ENCODE measurements at places on chromosomes 7 and 10.

DNA sequence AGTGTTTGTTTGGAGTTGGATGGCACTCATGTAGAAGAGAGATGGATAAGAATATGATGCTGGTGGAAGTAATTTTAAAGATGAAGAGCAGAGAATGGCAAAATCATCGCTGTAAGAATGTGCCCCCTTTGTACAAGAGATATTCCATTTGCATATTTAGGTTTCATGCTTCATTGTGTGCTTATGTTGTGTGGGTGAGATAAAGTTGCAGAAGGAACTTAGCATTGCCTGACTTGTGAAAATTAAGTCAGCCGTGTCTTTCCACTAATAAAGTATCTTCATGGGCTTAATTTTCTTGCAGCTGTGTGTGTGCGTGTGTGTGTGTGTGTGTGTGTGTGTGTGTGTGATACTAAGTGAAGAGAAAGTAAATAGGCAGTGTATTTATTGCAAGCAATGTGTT is 381.9 kb downstream of the OTUD1 start:
- DNase-seq = no peak

GRCh38 chr10:130575756-130576285 is 439.6 kb downstream of the GLRX3 start:
- DNase-seq = no peak

DNA sequence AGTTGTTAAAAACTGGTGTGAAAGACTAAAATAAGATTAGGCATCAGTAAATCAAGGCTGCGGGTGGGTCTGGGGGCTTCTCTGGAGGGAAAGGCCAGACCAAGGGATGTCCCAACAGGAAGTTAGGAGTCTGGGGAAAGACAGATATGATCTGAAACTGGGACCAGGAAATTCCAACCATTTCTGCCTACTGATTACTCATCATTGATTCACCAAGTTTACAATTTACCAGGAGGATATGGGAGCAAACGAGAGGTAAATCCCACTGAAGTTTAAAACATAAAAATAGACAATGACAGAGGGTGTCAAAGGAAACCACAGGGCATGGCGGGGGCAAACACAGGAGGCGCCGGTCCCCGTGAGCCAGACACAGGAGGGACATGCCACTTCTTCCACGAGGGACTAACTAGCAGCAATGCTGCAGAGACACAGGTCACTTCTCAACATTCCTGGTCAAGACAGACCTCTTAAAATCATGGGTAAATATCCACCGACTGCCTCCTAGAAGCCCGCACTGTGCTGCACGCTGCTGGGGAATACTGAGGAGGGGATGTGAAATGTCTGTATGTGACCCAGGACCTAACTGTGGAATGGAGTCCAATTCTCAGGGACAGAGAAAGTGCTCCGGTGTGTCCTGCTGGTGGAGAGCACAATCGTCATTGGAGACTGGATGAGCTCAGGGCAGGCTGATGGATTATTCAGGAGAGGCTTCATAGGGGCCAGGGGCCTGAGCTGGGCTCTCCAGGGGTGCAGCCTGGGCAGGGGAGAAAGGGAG is 153.4 kb upstream of the KLF14 start:
- DNase-seq = peak; percentile 21

- DNase-seq = peak; percentile 13
Measured at GRCh38 chr10:85611746-85612377, 754.7 kb downstream of the GRID1 start.

- no peak for DNase-seq
Measured at GRCh38 chr7:44565795-44566559, 7.7 kb downstream of the DDX56 start.

DNA sequence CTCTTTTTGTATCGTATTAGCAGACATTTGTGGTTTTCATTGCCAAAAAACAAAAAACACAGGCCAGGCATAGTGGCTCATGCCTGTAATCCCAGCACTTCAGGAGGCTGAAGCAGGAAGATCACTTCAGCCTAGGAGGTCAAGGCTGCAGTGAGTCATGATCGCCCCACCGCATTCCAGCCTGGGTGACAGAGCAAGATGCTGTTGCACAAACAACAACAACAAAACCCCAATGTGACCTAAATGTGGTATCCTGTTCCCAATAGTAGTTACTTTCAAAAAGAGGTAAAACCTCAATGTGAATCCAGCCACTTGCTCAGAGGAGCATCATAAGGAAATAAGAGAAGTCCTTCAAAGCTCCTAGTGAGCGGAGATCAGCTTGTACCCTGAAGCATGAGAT is 45.8 kb upstream of the SKAP2 start:
- DNase-seq = no peak

DNA sequence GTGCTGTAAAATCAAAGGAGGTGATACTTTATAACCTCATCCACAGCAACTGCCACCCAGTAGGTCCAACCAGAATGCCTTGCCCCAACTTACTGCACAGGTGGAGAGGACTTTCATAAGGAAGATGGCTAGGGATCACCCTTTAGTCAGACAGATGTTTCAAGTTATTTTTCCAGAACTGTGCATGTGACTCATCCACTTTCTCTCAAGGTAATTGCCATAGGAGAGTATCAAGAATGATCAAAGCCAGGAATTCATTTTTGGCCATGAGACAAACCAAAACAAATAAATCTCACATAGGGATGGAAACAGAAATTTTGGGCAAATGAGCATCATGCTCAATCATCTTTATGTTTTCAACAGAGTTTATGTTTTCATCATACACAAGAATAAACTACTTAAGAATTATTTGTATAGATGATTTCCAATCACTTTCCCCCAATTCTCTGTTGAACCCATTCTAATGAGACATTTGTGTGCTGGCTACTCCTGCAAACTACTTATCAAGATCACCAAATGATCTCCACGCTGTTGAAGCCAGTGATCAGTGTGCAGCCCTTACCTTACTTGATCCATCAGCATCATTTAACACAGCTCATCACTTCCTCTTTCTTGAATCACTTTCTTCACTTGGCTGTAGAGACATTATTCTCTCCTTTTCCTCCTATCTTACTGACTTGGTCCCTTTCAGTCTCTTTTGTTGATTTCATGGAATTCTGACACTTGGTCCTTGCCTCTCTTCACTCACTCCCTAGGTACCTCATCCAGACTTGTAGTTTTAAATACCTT is 74.0 kb downstream of the SLC16A9 start:
- no peak for DNase-seq

GRCh38 chr10:76034353-76035205 is 603.2 kb downstream of the LRMDA start:
- no peak for DNase-seq

- no peak for DNase-seq
Measured at GRCh38 chr7:73841689-73842066, 638 bp downstream of the METTL27 start.

DNA sequence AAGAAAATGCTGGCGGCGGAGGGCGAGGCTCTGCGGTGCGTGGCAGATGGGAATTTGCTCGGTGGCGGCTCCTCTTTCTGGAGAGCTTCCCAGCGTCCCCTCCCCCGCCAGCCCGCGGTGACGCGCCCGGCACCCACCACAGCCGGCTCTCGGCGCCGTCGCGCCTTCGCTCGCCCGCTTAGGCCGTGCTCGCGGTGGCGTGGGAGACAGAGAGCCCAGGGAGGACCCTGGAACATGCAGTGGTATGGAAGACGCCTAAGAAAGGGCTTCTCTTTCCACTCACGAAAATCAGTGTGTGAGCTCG is 576 bp upstream of the CSGALNACT2 start:
- DNase-seq = no peak

- DNase-seq = no peak
Measured at GRCh38 chr10:98389398-98389797, 25.6 kb downstream of the PYROXD2 start.

DNA sequence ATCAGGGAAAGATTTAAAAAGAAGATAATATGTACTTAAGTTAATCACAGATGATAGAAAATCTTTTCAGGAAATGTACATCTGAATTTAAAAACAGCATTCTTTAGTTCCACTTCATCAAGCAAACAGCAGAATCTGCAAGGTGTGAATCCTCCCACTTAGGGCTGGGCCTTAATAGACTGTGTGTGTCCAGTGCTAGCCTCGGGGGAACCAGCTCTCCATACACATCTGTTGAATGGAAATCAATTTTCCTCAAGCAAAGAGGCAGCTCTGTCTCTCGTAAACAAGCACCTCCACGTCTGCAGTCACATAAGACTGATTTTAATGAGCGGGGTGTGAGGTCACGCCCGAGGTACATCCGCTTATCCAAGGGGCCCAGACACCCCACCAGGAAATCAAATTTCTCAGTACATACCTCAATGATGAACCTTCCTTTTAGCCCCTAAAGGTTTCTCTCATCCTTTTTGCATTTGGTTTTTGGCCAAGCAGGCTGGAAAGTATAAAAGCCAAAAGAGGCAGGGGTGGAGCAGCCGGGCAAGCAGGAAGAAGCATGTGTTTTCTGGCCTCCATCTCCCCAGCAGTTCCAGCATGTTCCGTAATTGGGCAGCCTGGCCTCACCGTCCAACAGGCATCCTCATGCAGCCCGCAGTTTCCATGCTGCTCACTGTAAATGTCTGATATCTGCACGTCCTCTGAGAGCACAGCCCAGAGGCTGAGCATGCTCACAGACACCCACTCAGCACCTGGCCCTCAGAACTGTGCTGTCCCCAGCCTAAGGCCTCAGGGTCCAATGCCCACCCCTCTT is 131.3 kb downstream of the GLI3 start:
- DNase-seq = no peak

GRCh38 chr7:93862651-93863050 is 27.9 kb downstream of the TFPI2 start:
- DNase-seq = no peak

DNA sequence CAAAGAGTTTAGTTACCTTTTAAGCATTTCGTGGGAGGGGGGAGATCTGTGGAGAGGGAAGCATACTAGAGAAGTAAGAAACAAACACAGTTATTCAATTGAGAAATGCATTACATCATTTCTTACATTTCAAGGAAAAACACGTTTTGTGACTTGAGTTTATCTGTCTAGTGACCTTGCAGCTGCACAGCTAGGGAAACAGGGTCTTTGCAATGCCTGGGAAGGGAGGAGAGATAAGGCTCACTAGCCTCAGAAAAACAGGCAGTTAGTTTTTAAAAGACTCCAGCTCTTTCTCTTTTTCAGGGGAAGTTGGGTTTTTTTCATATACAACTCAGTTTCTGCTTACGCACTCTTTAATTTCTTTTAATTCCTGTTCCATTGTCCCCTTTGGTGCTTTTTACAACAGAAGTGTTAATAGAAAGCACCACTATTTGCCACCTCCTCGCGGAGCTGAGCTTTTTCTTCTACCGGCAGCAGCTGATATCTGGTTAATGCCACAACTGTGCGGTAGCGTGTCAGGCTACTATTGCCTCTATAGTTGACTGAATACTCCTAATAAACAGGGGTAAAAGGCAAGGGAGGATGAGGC is 5.6 kb downstream of the CYP3A43 start:
- DNase-seq = no peak

DNA sequence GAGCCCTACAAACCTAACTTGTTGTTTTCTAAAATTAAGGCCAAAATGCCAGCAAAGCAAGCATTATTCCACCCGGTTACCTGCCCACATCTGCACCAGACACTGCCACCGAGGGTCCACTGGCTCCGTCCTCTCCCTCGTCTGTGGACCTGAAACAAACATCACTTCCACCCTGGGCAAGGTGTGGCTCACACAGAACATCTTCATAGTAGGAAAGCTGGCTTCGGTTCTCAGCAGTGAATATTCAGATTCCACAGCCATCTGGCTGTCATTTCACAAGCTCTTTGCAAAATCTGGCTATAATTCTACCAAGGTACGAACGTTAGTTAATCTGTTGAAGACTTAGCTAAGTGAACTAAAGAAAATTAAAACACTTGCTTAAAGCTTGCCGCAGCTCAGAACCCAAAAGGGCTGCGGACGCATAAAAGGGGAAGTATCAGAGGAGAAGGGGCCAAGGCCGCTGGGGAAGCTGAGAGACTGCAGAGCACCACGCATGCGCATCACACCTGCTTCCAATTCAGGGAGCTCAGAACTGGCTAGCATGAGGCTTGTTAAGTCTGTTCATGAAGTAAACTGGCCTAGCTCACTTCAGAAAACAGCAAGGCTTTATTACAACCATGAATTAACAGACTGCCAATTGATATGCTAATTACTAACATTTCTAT is 46.1 kb downstream of the PTPRN2 start:
- no peak for DNase-seq

GRCh38 chr10:118102121-118102520 is 55.4 kb upstream of the RAB11FIP2 start:
- no peak for DNase-seq

DNA sequence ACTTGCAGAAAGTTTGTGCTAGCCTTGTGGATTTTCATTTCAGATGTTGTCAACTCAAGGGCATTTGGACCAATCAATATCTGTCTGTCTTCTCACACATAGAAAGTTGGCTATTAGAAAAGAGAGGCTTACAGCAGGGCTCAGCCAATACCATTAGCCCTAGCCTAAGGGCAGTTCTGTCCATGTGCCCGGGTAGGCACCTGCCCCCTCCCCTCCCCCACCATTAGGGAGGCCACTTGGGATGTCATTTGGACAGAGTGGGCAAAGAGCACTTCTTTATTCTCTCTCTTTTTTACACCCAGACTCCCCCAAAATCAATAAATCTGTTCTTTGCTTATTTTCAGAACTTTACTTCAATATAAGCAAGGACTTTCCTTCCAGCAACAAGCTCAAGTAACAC is 188.5 kb upstream of the MKI67 start:
- no peak for DNase-seq

GRCh38 chr10:77463967-77464745 is 173.5 kb downstream of the KCNMA1 start:
- no peak for DNase-seq

DNA sequence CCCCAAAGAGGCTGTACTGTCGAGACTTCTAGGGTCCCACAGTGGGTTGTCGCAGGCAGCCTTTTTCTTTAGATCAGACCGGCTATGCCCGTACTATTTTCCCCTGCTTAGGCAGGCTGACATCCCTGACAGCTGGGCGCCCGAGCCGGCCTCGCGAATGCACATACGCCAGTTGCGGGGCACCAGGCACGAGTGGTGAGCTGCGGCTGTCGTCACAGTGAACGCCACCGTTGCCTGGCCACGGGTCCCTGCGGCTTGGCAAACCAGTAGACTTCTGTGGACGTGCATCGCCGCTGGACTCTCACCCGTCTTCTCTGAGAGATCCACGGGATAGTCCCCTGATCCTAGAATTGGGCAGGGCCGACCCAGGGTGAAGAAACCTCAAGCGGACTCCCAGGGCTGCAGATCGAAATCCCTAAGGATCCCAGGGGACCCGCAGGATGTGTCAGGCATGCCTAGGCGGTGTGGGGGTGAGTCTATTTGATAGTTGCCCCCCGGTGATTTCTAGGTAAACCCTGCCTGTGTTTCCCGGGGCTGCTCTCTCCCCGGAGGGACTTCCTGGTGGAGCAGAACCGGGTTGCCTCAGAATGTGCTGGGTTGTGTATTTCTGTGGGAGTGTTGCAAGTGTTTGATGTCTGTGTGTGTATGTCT is 33.0 kb upstream of the ZNF273 start:
- no peak for DNase-seq

DNA sequence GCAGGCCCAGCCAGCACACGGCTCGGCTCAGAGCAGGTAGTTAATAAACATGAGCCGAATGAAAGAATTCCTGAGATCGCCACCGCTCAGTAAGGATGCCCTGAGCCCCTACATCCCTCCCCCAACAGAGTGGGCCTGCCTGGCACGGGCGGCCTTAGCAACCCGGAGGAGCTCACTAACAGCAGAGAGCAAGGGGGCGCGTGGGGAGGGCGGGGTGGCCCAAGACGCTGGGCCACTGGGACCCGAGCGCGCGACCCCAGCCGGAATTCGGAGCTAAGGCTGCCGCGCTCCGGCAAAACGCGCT is 403 bp upstream of the ENO4 start:
- no peak for DNase-seq

GRCh38 chr7:18648849-18649758 is 153.6 kb downstream of the HDAC9 start:
- DNase-seq = no peak
